A172 (cell line): ENCODE measurements at places on chromosomes 1 and 21. TPM values are rescaled to one million over a fixed set of nuclear protein-coding genes. Genes with fewer than 3 reads are reported as not detected.
A peak's percentile ranks its signal among the peaks of the same experiment; 100 is the strongest.

LINGO4 gene
- total RNA-seq = not detected in 2 replicates

GRCh38 chr1:213389061-213389581 is 338.1 kb downstream of the RPS6KC1 start:
- no peak for DNase-seq

DNA sequence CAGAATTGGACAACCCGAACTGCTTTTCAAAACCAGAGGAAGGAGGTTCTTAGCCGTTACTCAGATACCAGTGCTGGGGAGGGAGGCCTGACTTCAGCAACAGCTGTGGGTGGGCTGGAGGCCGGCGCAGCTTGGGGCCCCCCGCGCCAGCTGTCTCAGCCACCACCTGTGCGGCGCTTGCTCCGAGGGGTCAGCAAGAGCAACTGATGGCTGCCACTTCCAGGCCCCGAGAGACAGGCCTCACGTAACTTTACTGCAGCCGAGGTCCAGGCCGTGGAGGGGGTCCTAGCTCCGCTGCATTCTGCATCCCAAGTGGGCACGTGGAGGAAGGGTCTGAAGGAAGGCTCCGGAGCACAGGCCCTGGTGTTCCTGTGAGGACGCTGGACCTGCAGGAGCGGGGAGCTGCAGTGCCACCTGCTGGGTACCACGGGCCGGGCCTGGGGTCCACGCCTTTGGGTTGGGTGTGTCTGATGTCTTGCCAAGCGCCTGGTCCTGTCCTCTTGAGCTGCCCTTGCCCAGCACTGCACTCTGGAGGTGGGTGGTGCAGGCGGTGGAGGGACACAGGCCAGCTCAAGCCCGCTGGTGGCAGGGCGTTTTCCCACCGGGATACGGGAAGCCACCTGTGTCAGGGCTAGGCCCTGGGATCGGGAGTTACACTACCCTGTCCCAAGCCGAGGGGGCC is 9.8 kb downstream of the THAP3 start:
- peak; percentile 5 for DNase-seq

GRCh38 chr1:226063224-226063976 is 884 bp downstream of the H3-3A start:
- DNase-seq = peak; percentile 47

DNA sequence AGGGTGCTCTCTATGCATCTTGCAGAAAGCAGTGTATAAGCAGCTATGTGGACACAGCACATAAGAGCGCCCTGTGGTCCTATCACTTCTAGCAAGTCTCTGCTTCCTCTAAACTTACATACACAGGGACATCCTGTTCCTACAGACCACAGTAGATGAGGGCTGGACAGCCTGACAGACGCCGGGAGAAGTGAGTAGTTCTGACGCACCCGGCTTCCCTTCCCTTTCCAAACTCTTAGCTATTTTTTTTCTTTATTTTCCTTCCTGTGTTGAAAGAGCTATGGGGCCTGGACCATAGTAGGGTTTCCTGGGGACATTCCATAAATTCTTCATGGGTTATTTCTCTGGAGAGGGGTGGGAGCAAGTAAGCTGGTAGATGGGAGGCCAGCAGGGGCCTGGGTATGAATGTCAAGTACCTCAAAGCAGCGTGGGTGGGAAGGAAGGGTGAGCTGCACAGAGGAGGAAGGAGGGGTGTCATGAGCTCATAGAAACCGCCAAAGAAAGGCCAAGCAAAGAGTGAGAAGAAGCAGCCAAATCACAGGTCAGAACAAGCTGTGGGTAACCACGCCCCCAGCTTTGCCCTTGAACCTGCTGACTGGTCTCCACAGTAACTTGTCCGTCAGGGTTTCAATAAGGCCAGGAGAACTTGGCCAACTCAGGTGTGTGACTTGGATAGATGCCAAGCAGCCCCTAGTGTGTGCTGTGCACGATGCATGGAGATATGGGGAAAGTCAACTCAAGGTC is 36.6 kb downstream of the PLXNA2 start:
- DNase-seq = peak; percentile 97
